Fibroblast of skin of scalp (primary cell): ENCODE measurements at places on chromosomes 6 and 20.

DNA sequence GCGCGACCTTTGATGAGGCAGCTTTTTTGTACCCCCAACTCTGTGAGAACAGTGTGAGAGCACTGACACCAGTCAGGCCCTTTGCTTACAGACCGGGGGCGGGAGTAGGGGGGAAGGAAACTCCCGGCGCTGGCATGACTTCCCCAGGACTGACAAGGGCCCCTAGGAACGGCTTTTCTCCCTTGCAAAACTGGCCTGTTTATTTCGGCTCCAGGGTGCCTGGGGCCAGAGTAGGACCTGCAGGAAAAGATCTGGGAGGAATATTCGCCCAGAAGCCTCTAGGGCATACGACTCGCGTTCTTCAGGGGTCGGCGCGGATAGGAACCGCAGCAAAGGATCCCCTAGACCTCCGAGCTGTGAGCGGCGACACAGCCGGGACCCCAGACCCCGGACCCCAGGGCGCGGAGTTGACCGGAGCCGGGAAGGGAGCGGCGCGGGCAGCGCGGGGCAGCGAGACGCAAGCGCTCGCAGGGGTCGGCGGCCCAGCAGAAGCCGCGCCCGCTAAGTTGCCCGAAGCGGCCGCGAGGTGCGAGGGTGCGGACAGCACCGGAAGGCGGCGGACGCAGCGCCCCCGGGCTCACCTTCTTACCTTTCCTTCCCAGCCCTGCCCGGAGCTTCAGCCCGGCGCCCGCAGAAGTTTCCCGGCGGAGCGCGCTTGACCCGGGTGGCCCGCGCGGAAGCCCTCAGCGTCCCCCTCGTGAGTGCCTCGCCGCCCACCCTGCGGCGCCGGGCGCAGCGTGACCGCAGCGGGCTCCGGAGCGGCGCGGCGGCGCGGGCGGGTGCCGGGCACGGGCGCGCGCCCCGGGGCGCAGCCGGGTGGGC, at the start of gene POPDC3:
Gene POPDC3, minus strand, starts transcription at position 771 of the 822 bp plus-strand sequence. CDS start 18,105 bp downstream, outside the sequence.
- DNase-seq: peak; percentile 63

DNA sequence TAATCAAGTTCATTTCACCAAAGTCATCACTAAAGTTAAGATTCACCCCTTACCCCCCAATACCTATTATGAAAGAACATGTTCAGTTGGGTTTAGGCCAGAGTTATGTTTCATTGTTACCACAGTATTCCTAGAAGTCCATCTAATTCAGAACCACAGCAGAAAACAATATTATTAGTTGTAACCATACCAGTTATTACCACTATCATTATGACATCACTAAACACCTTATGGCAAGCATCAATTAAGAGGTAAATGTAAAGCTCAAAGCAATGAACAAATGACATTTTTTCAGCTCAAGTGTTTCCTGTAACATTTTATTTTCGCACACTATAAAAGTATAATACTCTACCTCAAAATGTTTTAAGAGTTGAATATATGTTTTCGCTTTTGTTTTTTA, 4.4 kb downstream of the CEP85L start:
- no peak for DNase-seq

- DNase-seq: no peak
These were observed 43.9 kb upstream of the CLDN20 start for GRCh38 chr6:155219858-155220301.

GRCh38 chr6:33595001-33595846, 15.1 kb upstream of the BAK1 start:
- DNase-seq: no peak

GRCh38 chr20:34629342-34629741, 47.5 kb downstream of the PIGU start:
- DNase-seq: peak; percentile 60
